ENCODE measurements at places on chromosomes 1 and 21.

GRCh38 chr21:18716578-18717138 lies 313.1 kb upstream of the TMPRSS15 start:
- no peak for DNase-seq

DNA sequence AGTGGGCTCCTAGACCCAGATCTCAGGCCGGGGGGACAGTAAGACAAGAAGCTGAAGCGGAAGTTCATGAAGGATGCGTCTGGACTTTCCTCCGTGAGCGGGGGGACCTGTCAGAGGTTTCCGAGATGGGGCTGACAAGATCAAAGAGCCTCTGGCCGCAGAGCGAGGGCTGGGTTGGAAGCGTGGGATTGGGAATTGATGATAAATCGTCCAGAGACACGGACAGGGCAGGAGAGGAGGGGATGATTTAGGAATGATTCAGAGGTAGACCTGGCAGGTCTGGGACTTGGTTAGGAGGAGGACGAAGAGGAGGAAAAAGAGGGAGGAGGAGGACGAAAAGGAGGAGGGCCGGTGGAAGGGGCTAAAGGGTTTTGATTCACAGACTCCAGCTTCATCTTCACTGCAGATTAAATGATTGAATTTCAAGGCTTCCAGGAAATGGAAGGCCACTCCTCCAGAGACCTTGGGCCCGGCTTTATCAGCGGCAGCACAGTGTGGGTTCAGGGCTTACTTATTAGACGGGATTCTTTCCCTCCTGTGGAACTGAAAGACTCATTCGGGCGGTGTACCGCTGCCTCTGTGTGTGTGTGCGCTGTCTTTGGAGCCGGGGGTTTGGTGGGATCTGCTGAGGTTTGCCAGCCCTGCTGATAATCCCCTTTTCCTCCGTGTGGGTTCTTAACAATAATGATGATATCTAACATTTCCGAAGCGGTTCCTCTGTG lies 85.7 kb upstream of the SLC45A1 start:
- DNase-seq = no peak

DNA sequence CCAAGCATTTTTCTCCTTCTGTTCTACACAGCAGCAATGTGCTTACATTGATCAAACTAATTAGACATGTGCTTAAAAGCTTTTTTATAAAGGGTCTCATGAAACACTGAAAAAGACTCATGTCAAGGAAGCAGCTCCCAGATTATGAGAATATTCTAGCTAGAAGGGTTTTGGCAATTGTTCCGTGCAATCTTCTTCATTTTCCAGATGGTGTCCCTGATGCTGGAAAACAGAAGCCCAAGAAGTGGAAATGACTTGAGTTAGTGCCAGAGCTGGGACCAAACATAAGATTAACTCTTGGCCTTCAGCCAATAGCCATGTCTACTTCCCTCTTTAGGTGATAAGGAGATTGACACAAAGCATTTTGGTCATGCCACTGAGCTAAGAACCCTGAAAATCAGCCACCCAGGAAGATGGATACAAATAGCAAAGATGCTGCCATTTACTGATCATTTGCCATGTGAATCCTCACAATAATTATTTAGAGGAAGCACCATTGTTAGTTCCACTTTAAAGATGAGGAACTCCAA lies 110.8 kb downstream of the MATN1 start:
- DNase-seq = peak; percentile 80

GRCh38 chr21:30577766-30578165 lies 12.4 kb downstream of the KRTAP22-2 start:
- no peak for DNase-seq

DNA sequence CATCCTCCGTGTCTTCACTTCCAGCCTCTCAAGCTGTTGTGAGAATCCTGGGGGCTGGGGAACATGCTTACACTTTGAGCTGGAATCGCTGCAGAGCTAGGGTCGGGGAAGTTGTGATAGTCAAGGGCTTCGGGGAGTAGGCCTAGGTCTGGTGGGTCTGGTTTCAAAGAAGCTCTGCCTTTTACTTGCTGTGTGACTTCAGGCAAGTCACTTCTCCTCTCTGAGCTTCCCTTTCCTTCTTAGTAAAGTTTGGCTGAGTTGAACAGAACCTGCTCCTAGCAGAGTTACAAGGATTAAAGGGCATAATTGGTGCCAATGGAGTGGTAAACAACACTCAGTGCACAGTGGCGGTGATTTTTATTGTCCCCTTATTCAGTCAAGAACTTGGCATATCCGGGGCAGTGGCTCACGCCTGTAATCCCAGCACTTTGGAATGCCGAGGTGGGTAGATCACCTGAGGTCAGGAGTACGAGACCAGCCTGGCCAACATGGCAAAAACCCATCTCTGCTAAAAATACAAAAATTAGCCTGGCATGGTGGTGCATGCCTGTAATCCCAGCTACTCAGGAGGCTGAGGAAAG lies 25.7 kb downstream of the ARHGEF19 start:
- no peak for DNase-seq

GRCh38 chr1:7266561-7266960 lies 481.3 kb downstream of the CAMTA1 start:
- no peak for DNase-seq

DNA sequence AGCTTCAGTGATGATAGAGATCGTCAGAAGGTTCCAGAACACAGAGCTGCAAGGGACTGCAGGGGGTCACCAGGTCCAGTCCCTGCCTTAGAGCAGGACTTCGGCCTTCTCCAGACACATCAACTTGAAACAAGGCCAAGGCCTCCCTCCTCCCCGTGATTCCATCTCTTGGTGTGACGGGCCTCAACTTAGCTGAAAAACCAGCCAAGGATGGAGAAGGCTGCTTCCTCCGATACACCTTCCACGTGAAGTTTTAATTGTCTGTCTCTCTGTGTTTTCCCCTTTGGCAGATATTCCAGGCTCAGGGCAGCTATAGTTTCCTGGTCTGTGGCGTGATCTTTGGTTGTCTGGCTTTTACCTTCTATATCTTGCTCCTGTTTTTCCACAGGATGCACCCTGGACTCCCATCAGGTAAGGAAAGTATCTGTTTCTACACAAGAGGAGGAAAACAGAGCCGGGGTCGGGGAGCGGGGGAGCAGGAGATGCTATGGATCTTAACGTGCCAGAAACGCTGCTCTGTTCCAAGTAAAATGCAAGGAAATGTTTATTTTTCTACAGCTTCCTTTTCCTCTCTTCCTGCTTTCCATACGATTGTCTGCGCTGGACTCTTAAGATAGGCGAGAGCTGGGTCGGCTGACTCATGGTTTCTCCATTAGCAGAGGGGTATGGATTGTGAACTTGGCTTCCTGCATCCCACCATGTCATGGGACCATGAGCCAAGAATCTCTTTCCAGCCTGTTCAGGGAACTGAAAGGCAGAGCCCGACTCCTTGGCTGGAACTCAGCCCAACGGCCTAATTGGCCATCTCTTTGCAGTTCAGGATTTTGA lies 32.8 kb downstream of the ELK4 start:
- DNase-seq = peak; percentile 57

DNA sequence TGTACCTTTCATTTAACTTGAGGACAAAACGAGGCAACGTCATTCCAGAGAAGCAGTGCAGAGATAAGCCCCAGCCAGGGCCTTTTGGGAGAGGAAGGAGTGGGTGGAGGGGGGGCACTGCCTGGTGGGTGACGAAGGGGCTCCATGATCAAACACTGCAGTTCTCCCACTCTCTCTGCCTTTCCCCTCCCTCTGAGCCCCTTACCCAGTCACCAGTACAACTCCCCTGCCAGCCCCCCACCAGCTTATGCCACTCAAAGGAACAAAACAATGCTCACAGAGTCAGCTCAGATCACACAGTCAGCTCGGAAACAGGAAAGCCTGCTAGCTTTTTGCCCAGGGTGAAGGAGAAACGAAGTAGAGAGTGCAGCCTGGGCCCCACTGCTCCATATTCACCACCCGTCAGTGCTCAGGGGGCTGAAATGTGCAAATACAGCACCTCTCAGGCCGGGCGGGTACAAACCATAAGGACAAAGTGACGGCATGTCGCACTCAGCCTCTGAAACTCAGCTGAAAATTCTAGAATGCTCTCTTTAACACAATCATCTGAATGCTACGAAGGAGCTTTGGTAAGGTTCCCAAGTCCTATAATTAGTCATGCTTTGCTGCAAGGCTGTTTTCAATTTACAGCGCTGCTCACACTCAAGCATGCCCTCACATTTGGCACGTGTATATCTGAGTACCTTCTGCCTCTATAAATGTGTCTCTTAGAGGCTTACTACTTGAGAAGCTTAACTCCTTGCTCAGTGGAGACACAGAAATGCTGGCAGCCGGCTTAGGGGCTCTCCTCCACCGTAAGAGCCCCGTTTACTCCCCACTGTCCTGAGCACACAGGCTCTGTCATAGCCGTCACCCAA lies 65.8 kb upstream of the RAB4A start:
- peak; percentile 92 for DNase-seq

- DNase-seq = no peak
These were observed 90.4 kb upstream of the DPH5 start for GRCh38 chr1:101116006-101116405.

DNA sequence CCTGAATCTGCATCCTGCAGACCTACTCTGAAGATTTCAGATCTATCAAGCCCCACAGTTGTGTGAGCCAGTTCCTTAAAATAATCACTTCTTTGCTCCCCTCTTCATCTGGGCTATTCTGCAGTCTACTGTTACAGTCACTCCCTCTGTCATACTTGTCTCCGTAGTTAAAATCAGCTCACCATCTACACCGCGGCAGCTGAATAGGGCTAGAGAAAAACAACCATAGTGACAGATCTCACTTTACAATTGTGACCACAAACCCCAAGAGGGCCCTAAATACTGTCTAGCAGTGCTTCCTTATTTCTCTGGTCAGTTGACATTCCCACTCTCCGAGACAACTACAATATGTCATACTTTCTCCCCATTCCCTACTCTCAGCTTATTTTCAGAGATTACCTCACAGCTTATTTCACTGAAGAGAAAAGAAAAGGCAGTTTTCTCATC lies 12.9 kb downstream of the DESI2 start:
- DNase-seq = no peak

- no peak for DNase-seq
These were observed 71.5 kb upstream of the QSOX1 start for GRCh38 chr1:180083164-180083563.

DNA sequence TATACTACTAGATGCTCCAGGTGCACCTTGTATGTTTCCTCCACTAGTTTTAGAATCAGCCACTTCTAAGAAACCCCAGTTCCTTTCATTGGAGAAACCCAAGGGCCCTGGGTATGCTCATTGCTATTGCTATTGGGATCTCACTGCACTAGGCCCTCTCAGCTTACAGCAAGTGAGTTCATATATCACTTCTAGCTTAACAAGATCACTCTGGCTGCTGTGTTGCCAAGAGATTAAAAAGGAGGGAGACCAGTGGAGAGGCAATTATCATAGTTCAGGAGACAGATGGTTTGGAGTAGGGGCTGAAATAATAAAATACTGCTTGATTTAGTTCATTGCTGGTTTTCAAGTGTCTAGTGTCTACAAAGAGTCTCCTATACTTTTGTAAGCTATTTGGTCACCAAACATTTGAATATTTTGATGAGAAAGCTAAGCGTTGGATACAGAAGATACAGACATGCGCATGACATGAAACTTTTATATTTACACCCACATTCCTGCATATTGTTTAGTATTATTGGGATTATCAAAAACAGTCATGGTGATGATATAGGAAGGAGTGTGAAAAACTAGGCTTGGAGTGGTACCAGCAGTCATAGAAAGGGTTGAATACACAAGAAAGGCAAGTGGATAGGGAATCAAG lies 671.9 kb downstream of the ADGRL2 start:
- peak; percentile 21 for DNase-seq

DNA sequence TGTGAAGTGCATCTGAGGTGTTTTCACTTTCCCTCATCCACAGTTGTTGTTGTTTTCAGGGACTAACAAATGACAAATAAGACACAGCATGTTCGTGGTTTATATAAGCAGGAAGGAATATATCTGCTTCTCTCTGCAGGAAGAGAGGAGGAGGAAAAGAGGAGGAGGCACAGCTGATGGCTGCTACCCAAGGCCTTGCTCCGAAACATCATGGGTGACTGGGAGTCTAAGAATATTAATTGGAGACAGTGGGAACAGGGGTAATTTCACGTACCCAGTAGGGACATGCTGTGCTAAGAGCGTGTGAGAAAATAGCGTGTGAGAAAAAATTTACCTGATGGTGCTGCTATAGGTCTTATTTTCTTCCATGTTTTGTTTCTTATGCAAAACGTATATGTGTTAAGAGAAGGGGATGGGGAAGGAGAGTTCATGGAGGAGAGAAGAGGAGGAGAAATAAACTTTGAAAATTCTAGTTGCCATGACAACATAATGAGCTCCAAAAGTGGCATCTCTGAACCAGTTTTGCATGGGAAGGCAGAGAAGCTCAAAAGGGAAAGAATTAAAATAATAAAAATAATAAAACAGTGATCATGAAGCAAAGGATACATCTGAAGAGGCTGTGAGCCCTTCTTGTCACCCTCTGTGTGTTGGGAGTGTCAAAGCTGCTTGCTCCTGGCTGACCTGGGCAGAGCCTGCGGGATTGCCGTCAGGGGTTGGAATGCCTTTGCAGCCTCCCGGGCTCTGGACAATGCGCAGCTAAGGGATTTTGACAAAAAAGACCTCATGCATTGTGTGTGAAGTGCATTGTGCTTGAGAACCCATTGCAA lies 192.0 kb downstream of the CACNA1E start:
- DNase-seq = no peak

- DNase-seq = no peak
These were observed 65.8 kb upstream of the VAMP3 start for GRCh38 chr1:7705048-7705907.

DNA sequence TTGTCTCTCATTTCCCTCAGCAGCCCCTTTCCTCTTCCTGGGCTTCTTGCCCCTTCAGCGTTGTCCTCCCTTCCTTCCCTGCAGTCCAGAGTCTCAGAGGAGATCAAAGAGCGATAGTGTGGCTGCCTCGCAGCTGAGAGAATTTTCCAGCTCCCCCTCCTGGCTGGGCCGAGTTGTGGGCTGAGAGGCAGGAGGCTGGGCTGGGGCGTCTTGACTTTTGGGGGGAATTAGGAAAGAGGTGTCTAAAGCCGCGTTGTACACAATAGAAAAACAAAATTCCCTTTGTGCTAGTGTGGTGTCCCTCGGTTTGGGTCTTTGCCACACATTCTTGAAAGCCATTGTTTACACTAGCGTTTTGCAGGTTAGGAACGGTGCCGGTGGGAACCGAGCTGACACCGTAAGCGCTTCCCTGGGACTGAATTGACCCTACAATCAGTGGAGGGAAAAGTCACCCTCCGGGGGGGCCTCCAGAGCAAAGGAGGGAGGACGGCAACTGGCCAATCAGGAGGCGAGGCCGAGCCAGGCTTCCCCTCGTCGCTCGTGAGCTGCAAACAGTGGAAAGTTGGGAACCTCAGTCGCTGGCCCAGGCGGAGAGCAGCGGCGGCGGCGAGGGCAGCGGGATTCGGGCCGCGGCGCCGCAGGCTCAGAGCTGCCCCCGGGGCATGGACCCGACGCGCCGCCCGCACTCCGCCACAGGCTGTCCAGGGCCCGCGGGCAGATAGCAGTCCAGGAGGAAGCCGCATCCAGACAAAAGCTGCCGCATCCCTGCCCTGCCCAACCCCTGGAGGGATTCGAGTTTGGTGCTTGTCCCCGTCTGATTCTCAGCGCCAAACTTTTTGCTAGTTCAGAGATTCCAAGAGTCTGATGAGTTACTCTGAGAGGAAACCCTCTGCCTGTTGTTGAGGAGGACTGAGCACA lies at the start of gene HMCN1:
Gene HMCN1 (plus strand): TSS at position 574 of the 918 bp plus-strand sequence. CDS start 389 bp downstream, outside the sequence.
- peak; percentile 7 for DNase-seq

GRCh38 chr1:40239626-40240025 lies 8.1 kb upstream of the TMCO2 start:
- no peak for DNase-seq
